ENCODE measurements at places on chromosomes 5 and 9. TPM values are rescaled to one million over a fixed set of nuclear protein-coding genes. Genes with fewer than 3 reads are reported as not detected.

FOXD4L5 gene
- total RNA-seq, result 0.37 TPM

PROB1 gene
- total RNA-seq, result 2.1 TPM

TMC1 gene
- total RNA-seq, result not detected

MEF2C gene
- total RNA-seq, result 8.3 TPM

TRIM36 gene
- total RNA-seq, result 0.12 TPM

MLANA gene
- not detected for total RNA-seq

LHX3 gene
- total RNA-seq, result not detected

TMEM38B gene
- 8.2 TPM for total RNA-seq

TAF11L8 gene
- not detected for total RNA-seq

HACD4 gene
- 1.3 TPM for total RNA-seq

SARDH gene
- total RNA-seq, result 16.3 TPM

NINJ1 gene
- 25.8 TPM for total RNA-seq

GALNT12 gene
- total RNA-seq, result 3.3 TPM

INSL4 gene
- not detected for total RNA-seq

PDLIM4 gene
- total RNA-seq, result 43.8 TPM

SPINK9 gene
- total RNA-seq, result 1.4 TPM

POU5F2 gene
- 0.34 TPM for total RNA-seq

IFNA13 gene
- not detected for total RNA-seq

PHF2 gene
- 15.5 TPM for total RNA-seq

ACTBL2 gene
- total RNA-seq, result not detected

GGTA1 gene
- 1.1 TPM for total RNA-seq

OR1Q1 gene
- not detected for total RNA-seq

FAM193B gene
- 33.3 TPM for total RNA-seq

ISCA1 gene
- total RNA-seq, result 43.2 TPM

TNFSF8 gene
- total RNA-seq, result not detected

GFM2 gene
- total RNA-seq, result 21.1 TPM

PHYHD1 gene
- 33.5 TPM for total RNA-seq

PIK3R1 gene
- total RNA-seq, result 39.9 TPM

FBLL1 gene
- total RNA-seq, result 0.29 TPM

KCNT1 gene
- total RNA-seq, result not detected

SPINK7 gene
- total RNA-seq, result not detected

TBC1D13 gene
- 12.9 TPM for total RNA-seq

All from cardiac ventricle fibroblast (primary cell).